HFFc6 (cell line): ENCODE measurements at places on chromosomes 1 and 21.

DNA sequence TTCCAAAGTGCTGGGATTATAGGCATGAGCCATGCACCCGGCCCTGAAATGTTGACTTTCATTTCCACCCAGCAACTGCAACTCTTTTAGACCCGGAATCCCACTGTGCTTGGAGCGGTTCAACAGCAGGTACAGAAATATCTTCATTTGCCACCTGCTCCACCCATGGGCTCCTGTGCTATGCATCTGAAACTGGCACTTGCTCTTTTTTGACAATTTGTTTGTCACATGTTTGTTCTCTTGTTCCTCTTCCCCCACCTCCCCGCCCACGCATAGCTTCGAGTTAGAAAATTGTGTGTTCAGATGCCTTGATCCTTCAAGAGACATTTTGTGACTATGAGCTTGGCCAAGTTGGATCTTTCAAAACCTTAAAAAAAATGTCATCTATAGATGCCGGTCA lies 2.4 kb upstream of the IFNLR1 start:
- no peak for DNase-seq

- DNase-seq: no peak
Observed at GRCh38 chr1:234896477-234897389, 231.9 kb downstream of the TOMM20 start.

DNA sequence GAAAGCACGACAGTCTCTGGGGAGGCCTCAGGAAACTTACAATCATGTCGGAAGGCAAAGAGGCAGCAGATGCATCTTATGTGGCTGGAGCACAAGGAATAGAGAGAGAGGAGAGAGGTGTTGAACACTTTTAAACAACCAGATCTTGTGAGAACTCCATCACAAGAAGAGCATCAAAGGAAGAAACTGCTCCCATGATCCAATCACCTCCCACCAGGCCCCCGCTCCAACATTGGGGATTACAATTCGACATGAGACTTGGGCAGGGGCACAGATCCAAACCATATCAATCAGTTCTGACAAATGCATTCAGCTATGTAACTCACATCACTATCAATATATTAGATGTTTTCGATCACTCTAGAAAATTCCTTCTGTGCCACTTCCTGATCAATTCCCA lies 37.6 kb downstream of the ETS2 start:
- no peak for DNase-seq

GRCh38 chr1:45230537-45230936 lies 24.1 kb upstream of the ZSWIM5 start:
- no peak for DNase-seq

GRCh38 chr1:110340207-110340468 lies 961 bp downstream of the RBM15 start:
- no peak for DNase-seq

DNA sequence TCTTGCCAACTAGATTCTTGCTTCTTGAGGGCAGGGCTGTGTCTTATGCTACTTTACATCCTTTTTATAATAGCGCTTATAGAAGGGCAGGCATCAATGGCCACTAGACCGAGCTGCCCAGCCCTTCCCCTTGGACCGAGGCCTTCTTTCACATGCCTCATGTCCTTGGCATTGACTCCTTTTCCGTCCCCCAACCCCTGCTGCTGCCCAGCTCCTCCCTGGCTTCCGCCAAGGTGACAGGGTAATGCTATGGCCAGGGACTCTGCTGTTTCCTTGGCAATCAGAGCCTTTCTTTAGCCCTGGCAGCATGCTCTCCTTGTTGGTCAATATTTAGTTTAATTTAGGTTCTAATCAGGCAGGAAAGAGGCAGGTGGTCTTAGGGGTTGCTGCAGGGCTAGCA lies 48.2 kb downstream of the DDX20 start:
- no peak for DNase-seq

DNA sequence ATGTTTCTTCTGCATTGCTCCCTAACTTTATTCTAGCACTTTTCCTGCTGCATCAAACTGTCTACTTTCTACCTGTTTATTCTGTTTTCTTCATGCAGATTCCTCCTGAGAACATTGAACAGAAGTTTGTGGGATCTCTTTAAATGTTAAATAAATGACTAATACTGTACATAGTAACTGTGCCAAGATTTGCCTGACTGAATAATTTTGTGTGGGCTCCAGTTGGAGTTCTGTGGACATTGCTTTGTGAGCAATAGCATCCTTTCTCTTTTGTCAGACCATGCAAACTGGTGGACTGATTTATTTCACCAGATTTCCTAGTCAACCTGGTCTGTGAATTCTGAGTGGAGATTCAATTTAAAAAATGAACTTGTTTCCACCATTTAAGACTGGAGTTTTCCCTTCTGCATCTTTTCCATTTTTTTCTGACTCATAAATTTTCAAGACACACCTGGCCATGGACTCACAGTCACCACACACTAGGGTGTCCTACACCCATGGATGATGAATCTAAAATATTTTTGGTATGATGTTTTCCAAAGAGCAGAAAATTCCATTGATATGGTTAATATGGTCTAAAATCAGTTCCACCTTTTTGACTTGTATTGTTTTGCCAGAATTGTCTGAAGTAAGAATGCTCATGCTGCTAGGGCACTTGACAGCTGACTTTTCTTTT lies 140.7 kb upstream of the SPAG17 start:
- no peak for DNase-seq

DNA sequence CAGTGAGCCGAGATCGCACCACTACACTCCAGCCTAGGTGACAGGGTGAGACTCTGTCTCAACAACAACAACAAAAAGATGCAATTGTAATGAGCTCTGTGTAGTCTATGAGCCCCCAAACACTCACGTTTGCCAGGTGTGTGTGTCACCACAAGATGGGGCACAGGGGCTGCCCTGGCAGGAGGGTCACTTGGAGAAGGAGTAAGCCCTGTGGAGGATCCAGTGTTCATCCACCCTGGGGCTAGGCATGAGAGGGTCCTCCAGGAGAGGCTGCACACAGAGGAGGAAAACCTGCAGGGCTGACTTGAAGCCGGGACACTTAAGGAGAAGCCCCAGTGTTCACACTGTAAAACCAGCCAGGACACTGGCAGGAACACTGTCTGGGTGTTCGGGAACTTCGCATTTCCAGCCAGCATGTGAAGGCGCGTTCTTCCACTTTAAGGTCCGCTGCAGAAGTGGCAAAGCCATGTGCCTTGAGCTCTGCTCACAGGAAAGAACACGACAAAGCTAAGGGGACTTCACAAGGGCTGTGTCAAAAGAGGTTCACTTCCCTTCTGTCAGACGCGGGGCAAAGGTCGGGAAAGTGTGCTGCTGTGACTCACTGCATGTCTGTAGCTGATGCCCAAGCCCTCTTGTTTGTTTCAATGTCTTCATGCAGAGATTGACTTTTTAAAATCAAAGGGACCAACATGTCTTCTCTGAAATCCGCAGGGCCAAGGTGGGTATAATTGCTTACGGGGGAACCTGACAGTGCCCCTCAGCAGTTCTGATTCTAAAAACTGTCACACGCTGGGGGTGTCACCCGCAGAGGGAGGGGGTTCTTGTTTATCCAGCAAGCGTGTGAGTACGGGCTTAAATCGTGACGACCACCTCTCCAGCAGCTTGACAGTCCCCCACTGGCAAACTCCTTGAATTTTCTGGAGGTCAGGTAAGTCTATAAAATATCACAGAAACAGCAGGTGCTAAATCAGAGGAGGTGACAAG lies 102.8 kb downstream of the RIPK4 start:
- no peak for DNase-seq

DNA sequence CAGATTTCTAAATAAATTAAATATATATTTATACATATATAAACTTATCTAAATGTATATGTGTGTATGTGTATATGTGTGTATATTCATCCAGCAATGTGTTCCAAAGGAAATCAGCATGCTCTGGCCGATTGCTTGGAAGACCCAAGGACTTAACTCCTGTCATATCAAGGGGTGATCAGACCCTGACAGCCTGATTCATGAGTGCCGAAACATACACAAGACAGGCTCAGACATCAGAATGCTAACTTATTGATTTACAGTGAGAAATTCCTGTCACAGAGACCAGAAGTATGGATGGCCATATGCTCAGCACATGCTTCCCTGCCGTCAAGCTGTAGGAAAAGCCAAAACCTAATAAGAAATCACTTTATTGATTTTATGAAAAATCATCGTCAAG lies 545.1 kb upstream of the NR5A2 start:
- DNase-seq: no peak

DNA sequence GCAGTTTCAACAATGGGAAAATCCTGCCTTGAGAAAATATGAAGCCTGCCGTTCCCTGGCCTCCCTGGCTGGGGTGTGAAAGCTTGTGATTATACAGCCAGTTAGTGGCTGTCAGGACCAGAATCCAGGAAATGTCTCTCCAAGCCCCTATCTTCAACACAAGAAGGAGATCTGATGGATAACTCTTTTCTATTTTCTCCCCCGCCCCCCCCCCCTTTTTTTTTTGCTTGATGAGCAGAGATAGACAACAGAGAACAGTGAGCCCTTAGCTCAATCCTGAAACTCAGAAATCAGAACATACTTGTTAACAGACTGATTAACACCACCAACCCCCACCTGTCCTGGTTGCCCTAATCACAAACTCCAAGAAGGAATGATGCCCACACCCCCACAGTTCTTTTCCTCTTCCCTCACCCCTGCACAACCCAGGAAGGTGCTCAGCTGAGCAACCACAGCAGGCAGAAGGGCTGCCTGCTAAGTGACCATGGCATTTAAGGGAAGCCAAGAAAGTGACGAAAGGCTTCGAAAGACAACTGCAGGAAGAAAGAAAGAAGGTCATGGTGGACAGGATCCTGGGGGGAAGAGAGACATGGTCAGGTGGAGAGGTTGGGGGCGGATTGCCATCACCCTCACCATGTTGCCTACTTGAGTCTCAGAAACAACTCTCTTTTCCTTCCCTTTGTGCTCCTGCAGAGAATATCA lies 12.3 kb upstream of the DENND2D start:
- no peak for DNase-seq

- DNase-seq: no peak
Observed at GRCh38 chr1:153483776-153484175, 23.3 kb upstream of the S100A7 start.

DNA sequence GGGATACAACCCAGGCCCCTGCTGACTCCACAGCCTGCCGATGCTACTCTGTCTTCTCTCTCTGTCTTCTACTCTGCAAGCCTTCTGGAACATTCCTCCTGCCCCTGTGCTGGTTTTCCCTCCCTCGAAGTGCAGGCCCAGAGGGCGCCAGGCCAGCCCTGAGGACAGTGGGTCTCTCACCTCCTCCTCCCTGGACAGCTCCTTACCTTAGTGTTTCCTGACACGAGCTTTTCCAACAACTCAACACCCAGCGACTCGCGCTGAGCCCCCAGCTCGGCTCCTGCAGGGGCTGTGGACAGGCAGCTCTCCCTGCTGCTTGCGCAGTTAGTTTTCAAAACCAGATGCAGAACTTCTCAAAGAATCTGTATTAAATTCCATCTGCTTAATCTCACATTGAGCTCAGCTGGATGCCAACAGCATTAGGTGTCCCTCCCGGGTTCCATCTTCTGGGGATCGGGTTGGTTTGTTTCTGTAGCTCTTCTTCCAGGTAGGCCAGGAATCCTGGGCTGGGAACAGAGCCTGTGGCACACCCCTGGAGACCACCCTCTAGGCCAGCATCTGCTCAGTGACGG lies 54.2 kb downstream of the PTPRU start:
- DNase-seq: peak; percentile 11

DNA sequence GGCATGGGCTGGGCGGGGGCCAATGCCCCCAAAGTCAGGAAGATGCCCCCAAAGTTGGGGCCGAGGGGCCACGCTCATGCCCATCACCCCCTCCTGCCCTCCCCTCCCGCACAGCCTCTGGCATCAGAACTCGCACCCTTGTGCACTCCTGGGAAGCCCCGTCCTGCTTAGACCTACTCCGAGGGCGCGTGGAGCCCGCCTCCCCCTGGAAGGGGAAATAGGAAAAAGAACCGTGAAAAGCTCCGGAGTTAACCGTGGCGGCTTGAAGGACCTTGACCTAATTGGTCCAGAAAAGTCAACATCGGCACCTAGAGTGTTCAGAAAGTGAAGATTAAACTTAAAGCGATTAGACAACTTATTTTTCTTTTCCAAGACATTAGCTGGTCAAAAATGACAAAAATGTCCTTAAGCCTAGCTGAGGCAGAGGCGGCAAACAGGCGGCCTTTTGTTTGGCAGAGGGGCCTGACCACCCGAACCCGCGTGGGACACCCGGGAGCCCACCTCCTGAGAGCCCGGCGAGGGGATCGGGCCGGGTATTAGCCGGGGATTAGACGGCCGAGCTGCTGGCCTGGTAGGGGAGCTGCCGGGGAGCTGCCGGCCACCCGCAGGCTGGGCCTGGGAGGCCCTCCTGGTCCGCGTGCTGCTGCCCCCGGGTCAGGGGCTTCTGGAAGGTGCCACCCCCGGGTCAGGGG lies 65.5 kb downstream of the PRDM16 start:
- DNase-seq: no peak

GRCh38 chr1:30916296-30916695 lies 7.7 kb upstream of the SDC3 start:
- DNase-seq: no peak

GRCh38 chr1:238111081-238111480 lies 220.4 kb upstream of the ZP4 start:
- DNase-seq: no peak
